Endodermal cell (in vitro differentiated cells): ENCODE measurements at places on chromosomes 2 and 18.

DNA sequence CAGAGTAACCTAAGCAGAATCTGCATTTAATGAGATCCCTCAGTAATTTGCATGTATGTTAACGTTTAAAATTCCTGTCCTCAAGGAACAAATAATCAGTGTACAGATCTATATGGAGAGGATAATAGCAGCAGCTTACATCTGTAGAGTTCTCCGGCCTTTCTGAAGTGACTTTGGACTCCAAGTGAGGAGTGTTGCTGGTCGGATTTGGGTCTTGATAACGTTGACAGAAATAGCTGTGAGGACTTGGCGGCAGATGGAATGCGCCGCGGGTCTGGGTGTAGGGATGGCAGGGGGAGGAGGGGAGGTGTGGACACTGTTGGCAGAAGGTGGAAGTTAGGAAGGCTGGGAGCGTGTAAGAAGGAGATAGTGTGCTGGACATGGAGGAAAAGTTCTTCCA is 170.9 kb upstream of the GATA6 start:
- DNase-seq: no peak

DNA sequence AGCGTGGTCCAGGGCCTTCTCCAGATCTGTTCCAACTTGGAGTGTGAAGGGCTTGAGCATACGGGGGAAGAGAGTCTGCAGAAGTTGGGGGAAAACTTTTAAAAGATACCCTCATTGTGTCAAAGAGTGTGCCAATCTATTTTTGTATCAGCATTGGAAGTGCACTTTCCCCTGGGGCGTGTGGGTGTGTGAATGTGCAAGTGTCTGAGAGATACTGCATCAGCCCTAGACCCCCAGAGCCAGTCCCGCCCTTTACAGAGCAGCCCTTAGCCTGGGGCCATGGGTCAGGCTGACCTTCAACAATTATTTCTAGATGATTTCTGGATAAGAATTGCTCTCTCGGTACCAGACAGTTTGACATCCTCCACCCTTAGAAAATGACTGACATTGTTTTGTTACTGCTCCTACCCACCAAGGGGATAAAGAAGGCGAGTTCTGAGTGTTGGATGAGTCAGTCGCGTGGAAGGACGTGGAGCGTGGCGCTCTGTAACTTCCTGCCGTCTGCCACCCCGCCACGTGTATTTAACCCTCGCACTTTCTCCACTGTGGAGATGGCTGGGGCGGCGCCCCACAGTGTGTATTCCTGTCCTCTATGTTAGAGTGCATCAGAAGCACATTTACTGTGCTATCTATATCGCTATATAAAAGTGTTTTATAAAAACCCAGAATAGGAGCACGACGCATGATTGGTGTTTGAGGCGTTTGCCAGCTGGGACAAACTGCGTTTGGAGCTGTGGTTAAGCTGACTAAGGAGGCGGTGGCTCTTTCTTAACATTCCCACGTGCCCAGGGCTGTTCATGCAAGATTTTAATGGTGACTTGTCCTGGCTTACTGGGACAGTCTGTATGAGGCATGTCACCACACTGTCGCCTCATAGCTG is 122.6 kb downstream of the CABLES1 start:
- no peak for DNase-seq

- no peak for DNase-seq
Observed at GRCh38 chr2:236672606-236673005, 103.0 kb downstream of the ACKR3 start.

- no peak for DNase-seq
Observed at GRCh38 chr2:85669549-85669948, 1.6 kb upstream of the SFTPB start.

DNA sequence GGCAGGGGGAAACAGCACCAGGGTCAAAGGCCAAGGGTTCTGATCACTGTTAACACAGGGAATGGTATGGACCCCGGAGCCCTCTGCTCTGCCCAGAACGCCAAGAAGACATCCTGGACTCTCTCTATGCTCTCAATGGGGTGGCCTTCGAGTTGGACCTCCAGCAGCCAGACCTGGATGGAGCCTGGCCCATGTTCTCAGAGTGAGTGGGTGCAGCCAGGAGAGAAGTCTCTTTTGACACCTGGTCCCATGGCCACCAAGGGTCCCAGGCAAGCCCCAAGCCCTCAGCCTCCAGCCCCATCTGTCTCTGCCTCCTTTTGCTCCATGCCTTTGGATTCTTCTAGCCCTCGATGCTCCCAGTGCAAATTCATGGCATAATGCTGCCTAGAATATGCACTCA is 4.1 kb downstream of the RUFY4 start:
- DNase-seq: no peak

DNA sequence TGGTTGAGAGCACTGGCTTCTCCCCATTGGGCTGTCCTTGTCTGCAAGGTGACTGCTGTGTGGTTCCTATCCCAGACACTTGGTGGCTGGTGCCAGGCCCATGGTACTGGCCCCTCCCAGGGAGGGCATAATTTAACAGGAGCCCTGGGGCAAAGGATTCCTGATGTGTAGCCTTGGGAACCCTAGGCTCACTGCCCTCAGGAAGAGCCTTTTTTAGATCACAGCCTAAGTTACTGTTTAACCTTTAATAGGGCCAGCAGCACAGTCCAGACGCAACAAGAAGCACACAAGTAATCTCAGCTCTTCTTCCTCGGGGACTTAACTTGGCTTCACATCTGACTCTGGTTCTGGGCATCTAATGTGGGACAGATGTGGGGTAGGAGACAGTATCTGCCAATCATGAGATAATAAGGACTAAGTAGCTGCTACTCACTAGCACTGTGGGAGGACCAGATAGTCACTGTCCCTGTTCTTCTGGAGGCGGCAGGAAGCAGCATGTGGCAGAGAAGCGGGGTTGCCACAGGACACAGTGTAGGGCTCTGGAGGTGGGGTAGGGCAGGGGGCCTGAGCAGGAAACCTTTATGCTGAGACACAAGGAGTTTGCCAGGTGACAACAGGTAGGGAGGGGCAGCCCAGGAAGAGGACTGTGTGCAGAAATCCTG is 136.3 kb downstream of the TMEM17 start:
- DNase-seq: no peak

DNA sequence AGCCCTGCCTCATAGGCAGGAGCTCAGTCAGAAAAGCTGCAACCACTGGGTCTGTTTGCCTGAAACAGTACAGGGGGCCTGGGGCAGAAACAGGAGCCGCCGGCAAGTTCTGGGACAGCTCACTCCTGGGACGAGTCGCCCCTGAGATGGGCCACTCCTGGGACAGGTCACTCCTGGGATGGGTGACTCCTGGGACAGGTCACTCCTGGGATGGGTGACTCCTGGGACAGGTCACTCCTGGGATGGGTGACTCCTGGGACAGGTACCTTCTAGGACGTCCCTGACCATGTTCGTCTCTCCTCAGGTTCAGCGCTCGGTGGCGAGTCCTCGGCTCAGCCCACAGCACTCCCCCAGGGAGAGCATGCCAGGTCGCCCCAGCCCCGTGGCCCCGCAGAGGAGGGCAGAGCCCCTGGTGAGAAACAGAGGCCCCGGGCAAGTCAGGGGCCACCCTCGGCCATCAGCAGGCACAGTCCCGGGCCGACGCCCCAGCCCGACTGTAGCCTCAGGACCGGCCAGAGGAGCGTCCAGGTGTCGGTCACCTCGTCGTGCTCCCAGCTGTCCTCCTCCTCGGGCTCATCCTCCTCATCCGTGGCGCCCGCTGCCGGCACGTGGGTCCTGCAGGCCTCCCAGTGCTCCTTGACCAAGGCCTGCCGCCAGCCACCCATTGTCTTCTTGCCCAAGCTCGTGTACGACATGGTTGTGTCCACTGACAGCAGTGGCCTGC is 51.8 kb downstream of the NTSR2 start:
- no peak for DNase-seq

DNA sequence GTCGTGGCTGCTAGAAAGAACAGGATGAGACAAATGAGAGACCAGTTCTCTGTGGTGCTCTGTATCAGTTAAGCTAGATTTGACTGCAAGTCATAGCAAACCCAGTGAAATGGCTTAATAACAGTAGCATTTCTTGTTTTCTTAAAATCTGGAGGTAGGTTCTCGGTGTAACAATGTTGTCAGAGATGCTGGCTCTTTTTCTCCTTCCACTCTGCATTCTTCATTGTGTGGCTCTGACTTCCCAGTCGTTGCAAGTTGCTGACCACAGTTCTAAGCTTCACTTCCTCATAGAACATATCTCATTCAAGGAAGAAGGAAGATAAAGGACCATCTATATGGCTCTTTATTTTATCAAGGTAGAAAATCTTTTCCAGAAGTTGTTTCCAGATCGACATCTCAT is 7.9 kb upstream of the CKAP2L start:
- no peak for DNase-seq

DNA sequence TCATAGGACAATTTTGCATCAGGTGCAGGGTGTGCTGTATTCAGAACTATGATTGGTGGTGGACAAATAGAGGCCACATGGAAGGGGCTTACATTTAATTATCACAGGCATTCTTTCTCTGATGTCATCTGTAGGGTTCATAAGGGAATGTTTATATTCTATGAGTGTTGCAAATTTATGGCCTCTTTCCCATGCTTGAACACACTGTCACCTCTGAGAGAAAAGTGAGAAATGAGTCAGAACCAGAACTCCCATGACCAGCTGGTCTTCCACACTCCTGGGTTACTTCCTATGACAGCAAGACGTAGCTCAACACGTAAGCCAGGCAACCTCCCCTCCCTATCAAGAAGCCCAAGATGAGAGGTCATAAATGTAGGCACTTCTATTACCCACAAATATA is 310.8 kb downstream of the PIEZO2 start:
- DNase-seq: no peak

- no peak for DNase-seq
Observed at GRCh38 chr2:231357931-231358330, 37.6 kb upstream of the B3GNT7 start.

DNA sequence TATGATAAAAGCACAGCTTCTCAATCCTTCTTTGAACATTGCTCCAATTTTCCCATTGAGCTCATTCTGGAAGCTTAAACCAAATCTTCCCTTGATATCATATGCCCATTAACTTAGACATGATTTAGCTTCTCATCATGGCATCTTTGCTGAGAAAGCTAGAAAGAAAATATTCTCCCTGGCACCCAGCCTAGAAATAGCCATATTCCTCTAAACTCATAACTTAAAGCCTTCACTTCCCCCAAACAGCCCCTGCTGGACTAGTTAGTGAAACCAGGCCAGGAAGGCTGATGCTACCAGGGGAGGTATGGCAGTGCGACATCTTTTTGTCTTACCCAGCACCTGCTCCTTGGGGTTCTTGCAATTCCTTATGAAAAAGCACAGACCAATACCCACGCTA is 4.3 kb downstream of the AAK1 start:
- DNase-seq: no peak

DNA sequence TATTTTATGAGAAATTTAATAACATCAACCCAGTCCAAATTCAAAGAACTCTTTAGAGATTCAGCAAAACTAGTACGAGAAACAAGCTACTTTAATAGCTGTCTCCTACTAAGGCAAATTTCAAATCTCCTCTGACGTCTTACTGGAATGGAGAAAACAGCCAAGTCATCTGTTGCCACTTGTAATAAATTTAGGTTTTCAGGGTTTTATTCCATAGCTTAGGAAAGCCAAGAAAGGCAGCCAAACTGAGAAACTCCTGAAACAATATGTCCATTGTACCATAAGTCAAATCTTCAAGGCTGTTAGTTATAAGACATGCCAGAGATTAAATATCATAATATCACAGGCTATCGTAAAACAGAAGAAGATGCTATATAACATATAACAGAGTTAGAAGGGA is 524.6 kb upstream of the SETBP1 start:
- no peak for DNase-seq

DNA sequence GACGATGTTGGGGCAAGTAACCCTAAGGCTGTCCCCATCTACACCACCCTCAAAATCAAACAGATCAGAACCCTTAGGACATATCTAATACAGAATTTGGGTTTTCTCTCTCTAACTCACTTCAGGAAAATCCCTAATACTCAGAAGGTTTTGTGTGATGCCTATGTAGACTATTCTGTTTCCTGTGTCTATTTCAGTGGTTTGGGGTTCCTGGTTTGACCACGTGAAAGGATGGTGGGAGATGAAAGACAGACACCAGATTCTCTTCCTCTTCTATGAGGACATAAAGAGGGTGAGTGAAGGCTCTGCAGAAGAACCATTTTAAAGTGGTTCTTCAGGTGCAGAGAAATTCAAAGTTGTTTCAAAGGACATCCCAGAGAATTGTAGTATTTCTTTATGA is 16.3 kb downstream of the SULT1C2 start:
- no peak for DNase-seq

GRCh38 chr2:33137331-33137730 is 190.6 kb downstream of the LTBP1 start:
- DNase-seq: no peak

DNA sequence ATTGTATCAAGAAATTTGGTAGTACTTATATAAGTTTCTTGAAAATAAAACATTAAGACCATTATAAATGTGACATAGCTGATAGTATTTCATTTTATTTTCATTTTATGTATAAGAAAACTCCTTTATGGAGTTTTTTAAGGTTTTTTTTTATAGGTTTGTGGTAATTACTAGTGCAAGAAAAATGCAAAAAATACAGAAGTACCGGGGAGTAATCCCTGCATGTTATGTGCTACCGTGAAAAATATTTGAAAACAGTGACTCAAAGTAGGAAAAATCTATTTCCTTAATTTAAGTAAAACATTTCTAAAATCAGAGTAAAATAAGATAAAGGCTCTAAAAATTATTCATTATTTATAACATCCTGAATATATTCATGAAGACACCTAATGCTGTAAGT is 21.6 kb downstream of the ZSWIM2 start:
- DNase-seq: no peak
